Sciatic nerve (tissue), 2 donors: ENCODE measurements at places on chromosomes 4 and X.

- no peak for DNase-seq
These were observed 8.1 kb downstream of the P2RY8 start for GRCh38 chrX:1528884-1529203.

- DNase-seq, result no peak
These were observed 18.9 kb upstream of the GPR101 start for GRCh38 chrX:137052643-137053235.

GRCh38 chr4:106809076-106809475 is 227.0 kb downstream of the DKK2 start:
- DNase-seq, result no peak

- no peak for DNase-seq
These were observed 203.6 kb upstream of the MAMLD1 start for GRCh38 chrX:150159537-150159936.

- no peak for DNase-seq
These were observed 60.7 kb upstream of the FAM9A start for GRCh38 chrX:8861908-8862307.

DNA sequence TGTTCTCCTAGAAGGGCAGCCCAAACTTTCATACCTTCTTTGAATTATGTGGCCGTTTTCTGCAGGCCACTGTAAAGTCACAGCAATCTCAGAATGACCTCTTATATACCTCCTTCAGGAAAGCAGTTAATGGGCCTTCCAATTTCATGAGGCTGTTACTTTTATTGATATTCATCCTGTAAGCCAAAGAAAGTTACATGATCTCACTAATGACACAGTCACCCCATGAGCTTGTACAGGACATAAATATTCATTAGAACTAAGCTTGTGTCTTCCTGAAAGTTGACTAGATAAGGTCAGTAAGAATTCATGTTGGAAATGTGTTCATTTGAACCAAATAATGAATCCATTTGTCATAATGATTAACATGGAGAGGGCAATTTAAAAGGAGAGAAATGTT is 283.1 kb upstream of the NWD2 start:
- DNase-seq, result no peak

- no peak for DNase-seq
These were observed 52.2 kb downstream of the SPATA18 start for GRCh38 chr4:52103319-52103718.

GRCh38 chrX:48892896-48893295 is 4.7 kb downstream of the TIMM17B start:
- DNase-seq, result no peak

DNA sequence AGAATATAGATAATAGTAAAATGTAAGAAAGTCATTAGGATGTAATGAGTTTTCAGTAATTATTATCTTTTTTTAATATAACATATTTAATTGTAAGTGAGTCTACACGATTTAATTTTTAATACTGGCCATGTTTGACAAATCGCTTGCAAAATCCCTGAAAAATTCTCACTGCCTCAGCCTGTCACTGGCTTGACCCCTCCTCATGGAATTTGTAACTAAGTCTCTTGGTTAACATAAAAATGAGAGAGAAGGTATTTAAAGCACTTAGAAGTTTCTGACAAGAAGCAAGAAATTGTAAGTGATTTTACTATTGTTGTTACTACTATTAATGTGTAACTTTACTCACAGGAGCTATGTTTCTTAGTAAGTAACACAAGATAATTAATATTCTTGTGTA is 237.9 kb upstream of the GK2 start:
- no peak for DNase-seq

DNA sequence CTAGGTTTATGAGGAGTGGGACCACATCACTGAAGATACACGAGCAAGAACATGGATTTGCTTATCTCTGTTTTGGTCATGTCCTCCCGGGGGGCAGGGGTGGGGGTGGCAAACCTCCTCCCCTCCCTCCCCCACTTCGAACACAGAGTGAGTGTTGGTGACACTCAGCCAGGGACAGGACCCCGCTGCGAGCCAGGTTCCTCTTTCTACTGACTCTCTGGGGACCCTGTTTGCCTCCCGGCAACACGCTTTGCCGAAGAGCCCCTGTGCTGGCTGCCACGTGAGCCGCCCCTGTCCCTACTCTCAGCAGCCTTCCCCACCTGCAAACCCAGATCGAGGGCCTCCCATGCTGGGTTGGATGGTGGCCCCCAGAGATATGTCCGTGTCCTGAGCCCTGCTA is 34.7 kb downstream of the P2RY8 start:
- DNase-seq, result no peak

GRCh38 chr4:134773497-134774000 is 572.0 kb upstream of the PABPC4L start:
- no peak for DNase-seq

GRCh38 chr4:159705334-159705733 is 602.5 kb downstream of the RAPGEF2 start:
- no peak for DNase-seq

DNA sequence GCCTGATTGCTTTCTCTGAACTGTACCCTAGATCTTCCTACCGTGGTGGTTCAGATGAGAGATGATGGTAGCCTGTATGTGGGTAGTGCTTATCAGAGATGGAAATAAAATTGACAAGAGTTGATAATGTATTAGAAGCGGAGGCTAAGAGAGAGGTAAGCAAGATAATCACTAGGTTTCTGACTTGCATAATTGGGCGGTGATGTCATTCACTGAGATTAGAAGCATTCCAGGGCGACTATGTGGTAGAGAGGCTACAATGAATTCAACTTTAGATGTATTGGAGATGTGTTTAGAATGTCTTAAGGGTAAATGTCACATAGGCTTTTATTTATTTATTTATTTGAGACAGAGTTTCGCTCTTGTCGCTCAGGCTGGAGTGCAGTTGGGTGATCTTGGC is 415 bp upstream of the TENM3 start:
- no peak for DNase-seq

GRCh38 chr4:167234316-167234881 is at the start of gene SPOCK3:
SPOCK3 (minus strand) TSS chr4:167234494.
- DNase-seq, result no peak

DNA sequence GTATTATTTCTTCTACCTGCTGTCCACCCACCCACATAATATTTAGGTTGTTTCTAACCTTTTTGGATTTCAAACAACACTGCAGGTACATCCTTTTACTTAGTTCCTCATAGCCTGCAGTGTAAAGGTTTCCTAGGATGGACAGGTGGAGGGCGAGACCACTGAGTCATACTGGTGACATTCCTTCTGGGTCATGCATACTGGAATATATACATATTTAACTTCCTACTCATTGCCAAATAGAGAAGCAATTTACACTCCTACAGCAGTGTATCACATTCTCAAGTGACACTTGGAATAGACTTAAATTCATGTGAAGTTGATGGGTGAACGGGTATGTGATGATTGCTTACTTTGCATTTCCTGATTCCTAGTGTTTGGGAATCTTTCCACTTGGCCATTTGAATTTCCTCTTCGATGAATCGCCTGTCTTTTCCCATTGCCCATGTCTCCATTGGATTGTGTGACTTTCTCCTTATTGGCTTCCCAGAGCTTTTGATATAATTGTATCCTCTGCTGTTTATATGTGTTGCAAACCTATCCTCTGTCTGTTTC is 8.2 kb upstream of the PPP2R2C start:
- no peak for DNase-seq

GRCh38 chr4:116024954-116025708 is 911.7 kb upstream of the NDST4 start:
- no peak for DNase-seq

DNA sequence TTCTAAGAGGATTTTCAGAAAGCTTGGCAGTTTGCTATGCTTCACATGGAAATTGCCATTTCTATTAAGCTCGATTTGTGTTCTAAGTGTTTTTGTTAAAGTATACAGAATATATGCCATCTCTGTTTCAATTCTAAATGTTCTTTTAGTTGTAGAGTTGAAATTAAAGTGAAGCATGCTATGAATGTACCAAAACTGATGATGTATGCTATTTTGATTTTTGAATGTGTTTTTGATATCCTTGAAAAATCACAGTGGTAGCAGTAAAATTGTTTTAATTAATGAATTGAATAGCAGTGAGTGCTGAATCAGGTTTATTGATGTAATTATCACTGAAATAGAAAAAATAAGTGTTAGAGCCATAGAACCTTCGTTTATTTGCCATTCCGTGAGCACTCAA is 110.9 kb downstream of the TENM3 start:
- no peak for DNase-seq

DNA sequence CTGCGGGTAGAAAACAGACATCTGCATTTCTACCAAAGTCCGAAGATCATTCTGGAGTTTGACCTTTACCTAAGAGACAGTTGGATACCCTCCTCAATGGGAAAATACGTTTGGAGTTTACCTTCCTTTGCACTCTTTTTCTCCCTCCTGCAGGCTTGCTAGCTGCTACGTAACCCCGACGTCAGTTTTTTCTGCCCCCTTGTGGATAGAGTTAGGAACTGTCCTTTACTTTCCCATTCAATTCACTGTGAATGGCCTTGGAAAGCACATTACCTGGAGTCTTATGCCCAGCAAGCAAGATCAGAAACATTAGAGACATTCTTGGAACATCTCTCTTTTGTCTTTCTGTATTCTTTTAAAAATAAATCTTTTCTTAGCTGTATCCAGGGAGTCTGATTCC is 250.7 kb downstream of the NAP1L3 start:
- DNase-seq, result no peak

GRCh38 chr4:112898357-112899141 is 150.9 kb upstream of the ANK2 start:
- DNase-seq, result no peak

- no peak for DNase-seq
These were observed 263.4 kb downstream of the GRIA3 start for GRCh38 chrX:123447506-123447905.

GRCh38 chr4:74658116-74658515 is 136.2 kb downstream of the BTC start:
- DNase-seq, result no peak

- DNase-seq, result no peak
These were observed 30.3 kb upstream of the BRS3 start for GRCh38 chrX:136457303-136457917.

DNA sequence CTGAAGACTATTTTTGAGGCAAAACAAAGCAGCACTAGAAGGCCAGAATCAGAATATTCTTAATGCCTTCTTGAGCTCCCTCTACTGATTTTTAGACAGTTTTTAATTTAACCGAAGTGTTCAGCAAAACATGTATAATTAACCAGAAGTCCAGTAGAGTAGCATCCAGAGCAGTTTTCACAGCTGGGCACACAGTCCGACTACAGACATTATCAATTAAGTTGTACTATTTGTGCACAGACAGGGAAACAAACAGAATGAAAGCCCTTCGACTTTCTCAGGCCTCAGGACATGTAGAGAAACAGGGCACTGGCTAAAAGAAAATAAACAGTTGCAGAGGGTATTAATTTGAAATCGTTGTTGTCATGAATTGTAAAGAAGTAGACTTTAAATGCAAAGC is 11.9 kb downstream of the FSTL5 start:
- DNase-seq, result no peak

GRCh38 chrX:154596290-154596929 is 11.5 kb downstream of the CTAG1A start:
- DNase-seq, result no peak

- DNase-seq, result no peak
These were observed 18.3 kb downstream of the MAGED2 start for GRCh38 chrX:54825716-54826438.

DNA sequence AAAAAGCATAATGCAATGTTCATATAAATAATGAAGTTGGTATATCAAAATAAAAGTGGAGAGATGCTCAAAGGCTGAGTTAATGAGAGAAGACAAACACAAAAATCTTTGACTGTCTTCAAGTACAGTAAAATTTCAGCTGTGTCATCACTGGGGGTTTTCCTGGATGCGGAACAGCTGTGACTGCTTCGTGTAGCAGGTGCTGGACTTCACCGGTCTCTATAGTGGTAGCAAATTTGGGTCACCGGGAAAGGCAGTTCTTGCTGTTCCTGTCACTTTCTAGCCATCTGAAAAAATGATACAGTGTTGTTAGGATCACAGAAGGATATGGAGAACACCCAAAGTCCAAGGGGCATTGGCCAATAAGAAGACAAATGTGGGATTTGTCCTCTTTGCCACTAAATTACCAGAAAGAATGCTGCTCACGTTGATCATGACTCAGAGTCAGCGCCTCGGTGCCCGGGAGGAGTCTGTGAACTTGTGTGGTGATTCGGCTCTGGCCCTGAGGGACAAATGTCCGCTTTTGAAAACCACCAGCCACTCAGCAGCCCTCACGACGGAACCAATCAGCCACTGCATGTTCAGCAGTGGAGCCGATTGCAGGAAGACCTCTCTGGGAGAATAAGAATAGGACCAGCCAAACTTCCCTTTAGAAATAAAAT is 230.1 kb upstream of the FAT1 start:
- no peak for DNase-seq

- DNase-seq, result no peak
These were observed 55.1 kb downstream of the ZNF330 start for GRCh38 chr4:141275834-141276233.

DNA sequence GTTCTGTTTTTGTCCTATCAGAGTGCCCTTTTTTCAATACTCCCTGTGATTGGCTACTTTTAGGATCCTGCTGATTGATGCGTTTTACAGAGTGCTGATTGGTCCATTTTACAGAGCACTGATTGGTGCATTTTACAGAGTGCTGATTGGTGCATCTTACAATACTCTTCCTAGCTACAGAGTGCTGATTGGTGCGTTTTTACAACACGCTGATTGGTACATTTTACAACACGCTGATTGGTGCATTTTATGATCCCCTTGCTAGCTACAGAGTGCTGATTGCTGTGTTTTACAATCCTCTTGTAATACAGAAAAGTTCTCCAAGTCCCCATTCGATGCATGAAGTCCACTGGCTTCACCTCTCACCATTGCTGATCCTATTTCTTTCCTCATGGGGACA is 176.8 kb downstream of the GC start:
- DNase-seq, result no peak

DNA sequence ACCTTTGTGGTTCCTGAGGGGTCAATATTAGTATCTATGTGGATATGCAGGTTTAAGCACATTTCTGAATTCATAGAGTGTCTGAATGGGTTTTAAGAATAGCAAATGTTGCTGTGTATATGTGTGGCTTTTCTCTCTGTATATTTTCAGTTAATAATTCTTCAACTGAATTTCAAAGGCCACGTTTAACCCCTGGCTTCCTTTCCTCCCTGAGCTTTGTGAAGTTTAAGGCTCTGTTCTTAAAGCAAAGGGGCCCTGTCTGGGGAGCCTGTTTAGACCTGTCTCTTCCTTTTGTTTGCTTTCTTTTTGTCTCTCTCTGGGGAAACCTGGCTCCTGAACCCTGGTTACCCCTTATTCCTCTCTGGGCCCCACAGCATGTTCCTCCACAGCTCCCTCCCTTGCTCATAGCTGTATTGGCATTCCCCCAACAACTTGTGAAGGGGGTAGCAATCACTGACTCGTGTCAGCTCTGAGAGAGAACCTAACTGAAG is 139.1 kb downstream of the COL4A6 start:
- no peak for DNase-seq
